Activated CD4-positive, alpha-beta T cell treated with anti-CD3 and anti-CD28 coated beads, Interleukin-2, amount 50 U/mL, for 48 hours (primary cell): ENCODE measurements at places on chromosomes 1 and 21.

- no peak for DNase-seq
Observed at GRCh38 chr1:84089867-84090266, 54.2 kb upstream of the PRKACB start.

GRCh38 chr1:172629170-172629569 is 29.7 kb upstream of the FASLG start:
- DNase-seq = no peak

DNA sequence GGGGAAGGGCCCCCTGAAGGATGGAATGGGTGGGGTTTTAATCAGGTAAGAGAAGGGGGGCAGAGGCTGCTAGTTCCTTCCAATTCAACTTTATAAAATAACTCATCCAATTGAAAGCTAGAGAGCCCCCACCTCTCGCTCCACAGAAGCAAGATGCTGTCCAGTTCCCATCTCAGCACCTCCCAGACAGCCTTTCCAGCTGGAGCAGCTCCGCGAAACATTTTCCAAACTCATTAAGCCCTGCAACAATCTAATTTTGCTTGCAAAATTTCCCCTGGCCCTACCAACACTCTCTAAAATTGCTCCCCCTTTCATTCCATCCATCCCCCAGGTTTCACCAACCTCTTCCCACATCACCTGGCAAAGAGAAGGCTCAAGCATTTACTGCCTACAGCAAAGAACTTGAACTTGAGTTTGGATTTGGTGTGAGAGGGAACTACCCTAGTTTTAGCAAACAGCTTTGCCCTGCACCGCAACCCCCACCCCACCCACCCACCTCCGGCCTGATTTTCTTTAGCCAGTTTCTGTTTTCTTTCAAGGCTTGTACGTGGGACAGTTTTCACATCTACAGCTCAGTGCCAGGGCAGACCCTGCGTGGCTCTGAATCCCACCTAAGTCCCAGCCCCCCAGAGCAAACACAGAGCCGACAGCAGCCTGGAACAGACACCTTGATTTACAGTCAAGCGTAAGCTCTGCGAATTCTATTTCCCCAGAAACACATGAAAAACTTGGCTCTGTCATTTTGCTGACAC is 46.7 kb downstream of the SYF2 start:
- DNase-seq = no peak

DNA sequence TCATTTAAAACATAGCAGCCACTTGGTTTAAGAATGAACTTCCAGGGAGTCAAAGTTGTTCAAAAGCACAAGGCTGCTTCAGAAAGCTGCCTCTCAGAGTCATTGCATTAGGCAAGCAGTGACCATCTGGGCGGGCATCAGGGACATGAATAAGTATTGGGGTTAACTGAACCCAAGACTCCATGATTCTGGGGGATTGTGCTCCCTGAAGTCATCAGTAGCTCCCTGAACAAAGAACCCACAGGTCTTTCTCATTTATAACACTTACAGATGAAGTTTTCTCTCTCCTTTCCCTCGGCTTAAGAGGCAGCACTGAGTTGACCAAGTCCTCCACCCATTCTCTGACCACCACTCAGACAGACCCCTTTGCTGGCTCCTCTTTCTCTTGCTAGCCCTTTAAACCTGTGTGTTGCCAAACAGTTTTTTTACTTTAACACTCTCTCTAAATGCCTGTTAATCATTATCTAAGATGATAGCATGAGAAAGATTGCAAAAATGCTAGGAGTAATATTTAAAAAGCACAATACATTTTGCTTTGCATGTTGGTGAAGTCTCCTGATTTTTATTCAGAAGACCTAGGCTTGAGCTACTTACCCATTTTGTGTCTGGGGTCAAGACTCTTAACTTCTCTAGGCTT is 77.0 kb upstream of the ARHGAP29 start:
- no peak for DNase-seq
